Amniotic stem cell (primary cell): ENCODE measurements at places on chromosomes 12 and 14.

DNA sequence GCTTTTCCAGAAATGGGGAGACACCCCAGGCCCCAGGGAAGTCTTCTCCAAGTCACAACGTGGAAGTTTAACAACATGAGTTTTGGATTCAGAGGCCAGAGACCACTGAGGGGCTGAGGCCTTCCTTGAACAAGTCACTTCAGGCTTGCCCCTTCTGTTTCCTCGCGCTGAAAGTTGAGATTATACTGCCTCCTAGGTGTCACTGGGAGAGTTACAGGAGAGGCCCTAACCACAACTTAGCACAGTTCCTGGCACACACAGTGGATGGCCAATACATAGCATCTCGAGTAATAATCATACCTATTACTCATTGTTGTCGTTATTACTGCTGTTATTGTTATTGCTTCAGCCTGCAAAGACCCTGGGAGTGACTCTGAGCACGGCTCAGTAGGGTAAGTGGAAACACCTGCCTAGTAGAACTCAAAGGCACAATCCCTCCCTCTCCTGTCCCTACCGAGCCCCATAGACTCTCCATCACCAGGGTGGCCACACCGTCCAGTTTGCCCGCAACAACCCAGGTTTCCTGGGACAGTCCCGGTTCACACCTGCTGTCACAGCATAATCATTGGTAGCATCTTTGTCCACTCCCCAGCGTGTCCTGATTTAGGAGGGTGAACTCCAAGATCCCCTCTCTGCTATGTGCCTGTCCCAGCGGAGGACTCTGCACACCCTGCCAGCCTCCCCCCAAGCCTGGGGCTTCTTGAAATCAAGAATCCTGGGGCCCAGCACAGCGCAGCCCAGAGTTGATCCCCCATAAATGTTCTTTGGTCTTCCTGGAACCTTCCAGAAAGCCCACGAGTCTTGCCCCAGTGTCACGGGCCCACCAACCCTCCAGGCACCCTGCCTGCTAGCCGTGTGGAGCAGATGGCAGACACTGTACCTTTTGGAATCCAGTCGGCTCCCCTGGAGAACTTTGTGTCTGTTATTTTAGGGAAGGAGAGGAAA is 85.0 kb downstream of the SYNE3 start:
- DNase-seq: no peak

DNA sequence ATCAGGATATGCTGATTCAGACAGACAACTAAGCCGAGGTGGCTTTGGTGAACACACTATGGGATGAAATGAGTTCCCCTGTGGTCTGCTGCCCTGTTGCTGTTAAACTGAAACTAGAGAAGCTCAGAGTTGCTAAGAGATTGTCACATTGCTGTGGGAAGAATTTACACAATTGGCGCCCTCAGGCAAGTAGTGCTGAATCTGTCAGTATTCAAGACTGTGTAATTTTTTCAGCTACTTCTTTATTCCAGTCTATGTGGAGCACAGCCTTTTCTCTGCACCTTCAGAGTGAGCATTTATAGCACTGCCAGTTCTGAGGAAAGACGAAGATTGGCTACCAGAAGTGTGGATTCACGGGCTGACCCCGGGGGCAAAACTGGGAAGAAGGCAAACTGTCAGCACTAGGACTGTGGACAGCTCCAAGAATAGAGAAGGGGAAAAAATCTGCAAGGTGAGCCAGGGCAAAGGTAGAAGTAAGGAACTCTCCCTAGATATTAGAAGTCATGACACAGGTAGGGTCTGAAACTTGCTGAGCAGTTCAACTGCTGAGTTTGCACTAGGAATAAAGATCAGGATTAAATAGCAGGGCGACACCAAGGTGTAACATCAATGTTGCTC is 218.8 kb upstream of the TMPO start:
- DNase-seq: no peak

DNA sequence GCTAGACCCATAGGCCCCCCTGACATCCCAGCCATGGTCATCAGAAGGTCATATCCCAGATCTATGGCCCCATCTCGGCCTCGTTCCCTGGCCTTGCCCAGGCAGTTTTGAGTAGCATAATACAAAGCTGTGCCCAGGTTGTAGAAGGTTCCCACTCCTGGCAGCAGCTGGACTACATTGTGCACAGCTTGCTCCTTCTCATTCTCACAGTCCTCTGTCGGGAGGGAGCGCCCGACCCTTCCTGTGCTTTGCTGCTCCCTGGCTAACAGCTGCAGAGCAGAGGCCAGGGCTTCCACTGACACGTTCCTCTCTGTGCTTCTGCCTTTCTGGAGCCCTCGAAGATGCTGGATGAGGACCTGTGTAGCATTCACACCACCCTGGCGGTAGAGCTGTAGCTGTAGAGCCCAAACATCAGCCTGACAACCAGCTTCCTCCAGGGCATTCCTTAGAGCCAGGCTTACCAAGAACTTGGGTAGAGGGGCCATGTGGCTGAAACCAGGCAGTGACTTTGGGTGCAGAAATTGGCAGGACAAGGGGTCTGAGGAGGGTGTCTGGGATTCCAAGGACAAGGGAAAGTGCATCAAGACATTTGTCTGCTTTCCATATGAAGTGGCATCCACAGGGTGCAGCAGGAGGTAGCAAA is 1.0 kb downstream of the APOF start:
- DNase-seq: no peak

DNA sequence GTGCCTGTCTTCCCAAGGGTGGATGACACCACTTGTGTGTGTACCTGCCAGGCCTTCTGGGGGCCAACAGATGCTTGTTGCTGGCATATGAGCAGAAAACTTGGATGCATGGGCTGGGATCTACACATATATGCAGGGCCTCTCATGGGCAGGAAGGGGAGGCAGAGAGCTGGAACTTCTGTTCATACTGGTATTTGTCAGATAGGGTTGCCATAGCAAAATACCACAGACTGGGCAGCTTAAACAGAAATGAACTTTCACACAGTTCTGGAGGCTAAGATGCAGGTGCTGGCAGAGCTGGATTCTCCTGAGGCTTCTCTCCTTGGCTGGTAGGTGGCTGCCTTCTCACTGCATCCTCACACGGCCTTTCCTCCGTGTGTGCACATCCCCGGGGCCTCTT is 121.8 kb downstream of the SUDS3 start:
- DNase-seq: no peak

DNA sequence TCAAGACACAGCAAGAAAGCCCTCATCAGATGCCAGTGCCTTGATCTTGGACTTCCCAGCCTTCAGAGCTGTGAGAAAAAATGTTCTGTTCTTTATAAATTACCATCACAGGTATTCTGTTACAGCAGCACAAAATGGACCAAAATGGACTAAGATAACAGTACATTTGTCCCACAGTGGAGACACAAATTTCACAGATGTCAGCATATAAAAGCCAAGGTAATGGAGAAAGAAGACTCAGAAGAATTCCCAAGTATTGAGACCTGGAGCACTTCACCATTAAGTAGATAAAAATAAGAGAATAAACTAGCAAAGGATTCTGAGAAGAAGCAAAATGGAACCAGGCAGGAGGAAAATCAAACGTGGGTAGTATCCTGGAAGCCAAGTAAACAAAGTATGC is 131.0 kb downstream of the NOVA1 start:
- no peak for DNase-seq

GRCh38 chr12:118052324-118053070 is 8.5 kb downstream of the WSB2 start:
- DNase-seq: peak; percentile 88

GRCh38 chr14:75597149-75597548 is 18.7 kb downstream of the FLVCR2 start:
- no peak for DNase-seq

GRCh38 chr14:21526672-21527317 is 649 bp upstream of the SALL2 start:
- no peak for DNase-seq

DNA sequence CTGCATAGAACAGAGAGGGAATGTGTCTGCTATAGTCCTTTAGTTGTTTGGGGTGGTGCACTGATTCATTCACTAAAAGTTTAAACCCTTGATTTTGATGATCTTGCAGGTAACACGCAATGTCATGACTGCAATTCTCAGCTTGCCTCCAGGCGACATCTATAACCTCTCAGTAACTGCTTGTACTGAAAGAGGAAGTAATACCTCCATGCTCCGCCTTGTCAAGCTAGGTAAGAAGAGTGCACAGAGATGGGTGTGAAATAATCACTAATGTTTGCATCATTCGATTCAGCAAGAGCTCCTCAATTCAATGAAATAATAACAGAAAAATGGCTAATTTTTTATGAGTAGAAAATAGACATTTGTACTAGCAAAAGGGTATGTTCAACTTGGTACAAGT is 203.7 kb downstream of the PTPRO start:
- no peak for DNase-seq

DNA sequence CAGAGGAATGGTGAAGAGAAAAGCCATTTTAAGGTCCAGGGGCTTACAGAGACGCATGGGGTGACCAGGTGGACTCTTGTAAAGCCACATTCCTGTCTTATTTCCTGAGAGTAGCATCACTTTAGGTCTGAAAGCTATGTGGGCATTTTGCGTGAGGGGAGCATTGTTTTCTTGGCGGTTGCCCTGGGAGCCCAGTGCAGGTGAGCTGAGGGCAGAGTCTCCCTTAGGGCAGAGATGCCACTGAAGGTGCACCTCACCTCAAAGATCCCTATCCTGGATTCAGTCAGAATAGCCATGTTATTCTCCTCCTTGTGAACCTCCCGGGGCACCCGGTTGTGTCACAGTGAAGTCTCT is 12.4 kb downstream of the GLRX5 start:
- no peak for DNase-seq

GRCh38 chr14:90726656-90727055 is 89.6 kb downstream of the TTC7B start:
- no peak for DNase-seq

DNA sequence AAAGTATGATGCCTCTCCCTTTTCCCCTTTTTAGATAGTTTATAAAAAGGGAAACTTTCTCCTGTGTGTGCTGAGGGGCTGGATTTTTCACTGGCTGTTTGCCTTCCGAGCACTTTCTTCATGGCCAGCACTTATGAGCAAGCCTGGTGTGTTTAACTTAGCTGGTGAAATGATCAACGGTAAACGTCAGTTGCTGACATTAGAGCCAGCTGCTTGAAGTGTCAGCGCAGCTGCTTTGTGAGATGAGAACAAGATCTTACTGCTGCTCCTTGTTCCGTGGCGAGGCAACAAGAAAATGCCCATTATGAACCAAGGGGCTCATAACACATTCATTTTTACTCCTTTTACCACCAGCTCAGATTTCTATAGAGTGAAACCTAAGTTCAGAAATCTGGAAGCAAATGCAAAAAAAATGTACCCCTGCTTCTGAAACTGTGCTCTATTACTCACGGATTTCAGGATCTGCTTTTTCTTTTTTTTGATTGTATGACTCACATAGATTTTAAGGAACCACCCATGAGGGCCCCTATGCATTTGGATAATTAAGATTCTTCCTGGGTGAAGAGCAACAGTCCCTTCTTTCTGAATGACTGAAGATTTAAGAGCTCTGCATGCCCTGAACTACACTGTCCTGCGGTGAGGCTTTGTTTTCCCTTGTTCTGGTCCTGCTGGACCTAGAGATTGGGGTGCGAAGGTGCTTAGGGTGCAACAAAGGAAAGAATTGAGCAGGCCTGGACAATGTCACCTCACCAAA is 74.3 kb upstream of the CPM start:
- DNase-seq: peak; percentile 45

- no peak for DNase-seq
Observed at GRCh38 chr12:31655792-31656191, 3.7 kb upstream of the ETFBKMT start.

DNA sequence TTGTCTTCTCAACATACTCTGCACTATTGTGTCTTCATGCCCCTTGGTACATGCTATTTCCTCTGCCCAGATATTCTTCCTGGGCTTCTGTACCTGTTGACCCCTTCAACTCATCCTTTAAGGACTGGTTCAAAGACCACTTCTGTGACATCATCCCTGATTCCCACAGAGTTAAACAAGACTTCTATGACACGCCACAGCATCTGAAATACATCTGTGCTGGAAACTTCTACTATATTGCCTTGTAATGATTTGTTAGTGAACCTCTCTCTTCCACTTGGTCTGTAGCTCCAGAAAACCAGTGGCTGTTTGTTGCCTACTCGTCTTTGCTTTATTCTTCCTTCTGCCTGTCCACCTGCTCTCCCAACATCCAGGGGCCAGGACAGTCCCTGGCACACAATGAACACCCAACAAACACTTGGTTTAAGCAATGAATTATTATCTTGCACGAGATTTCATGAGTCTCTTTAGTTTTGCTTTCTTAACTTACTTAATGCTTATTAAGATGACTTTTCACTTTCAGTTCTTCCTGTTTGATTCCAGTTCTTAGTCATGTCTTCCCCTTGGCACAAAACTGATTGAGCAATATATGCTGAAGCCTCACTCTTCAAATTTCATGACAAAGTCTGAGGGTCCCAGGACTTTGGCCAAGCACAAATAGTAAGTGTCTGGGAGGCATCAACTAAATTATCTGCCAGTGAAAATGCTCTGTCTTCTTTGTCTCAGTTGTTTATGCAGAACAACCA is 485.9 kb downstream of the APAF1 start:
- DNase-seq: no peak
